ENCODE measurements at places on chromosomes 16 and 17. TPM values are rescaled to one million over a fixed set of nuclear protein-coding genes. Genes with fewer than 3 reads are reported as not detected.

Gene WNT3
- 1.9 TPM for total RNA-seq

Gene KRTAP1-1
- total RNA-seq: not detected

Gene PPL
- total RNA-seq: 0.26 TPM

Gene ALOX15
- total RNA-seq: not detected

Gene KRT25
- not detected for total RNA-seq

Gene CCL5
- total RNA-seq: not detected

Gene KRT34
- not detected for total RNA-seq

Gene SLC6A2
- not detected for total RNA-seq

Gene KRTAP4-11
- total RNA-seq: not detected

Gene CACNG3
- total RNA-seq: not detected

Gene NOL3
- total RNA-seq: 10.6 TPM

Gene HCRT
- total RNA-seq: not detected

Measured in pulmonary artery endothelial cell (primary cell).